ENCODE measurements at places on chromosomes 12 and 14. TPM values are rescaled to one million over a fixed set of nuclear protein-coding genes. Genes with fewer than 3 reads are reported as not detected.
A peak's percentile ranks its signal among the peaks of the same experiment; 100 is the strongest.

Gene TAS2R31
- 27.1 TPM for total RNA-seq

DNA sequence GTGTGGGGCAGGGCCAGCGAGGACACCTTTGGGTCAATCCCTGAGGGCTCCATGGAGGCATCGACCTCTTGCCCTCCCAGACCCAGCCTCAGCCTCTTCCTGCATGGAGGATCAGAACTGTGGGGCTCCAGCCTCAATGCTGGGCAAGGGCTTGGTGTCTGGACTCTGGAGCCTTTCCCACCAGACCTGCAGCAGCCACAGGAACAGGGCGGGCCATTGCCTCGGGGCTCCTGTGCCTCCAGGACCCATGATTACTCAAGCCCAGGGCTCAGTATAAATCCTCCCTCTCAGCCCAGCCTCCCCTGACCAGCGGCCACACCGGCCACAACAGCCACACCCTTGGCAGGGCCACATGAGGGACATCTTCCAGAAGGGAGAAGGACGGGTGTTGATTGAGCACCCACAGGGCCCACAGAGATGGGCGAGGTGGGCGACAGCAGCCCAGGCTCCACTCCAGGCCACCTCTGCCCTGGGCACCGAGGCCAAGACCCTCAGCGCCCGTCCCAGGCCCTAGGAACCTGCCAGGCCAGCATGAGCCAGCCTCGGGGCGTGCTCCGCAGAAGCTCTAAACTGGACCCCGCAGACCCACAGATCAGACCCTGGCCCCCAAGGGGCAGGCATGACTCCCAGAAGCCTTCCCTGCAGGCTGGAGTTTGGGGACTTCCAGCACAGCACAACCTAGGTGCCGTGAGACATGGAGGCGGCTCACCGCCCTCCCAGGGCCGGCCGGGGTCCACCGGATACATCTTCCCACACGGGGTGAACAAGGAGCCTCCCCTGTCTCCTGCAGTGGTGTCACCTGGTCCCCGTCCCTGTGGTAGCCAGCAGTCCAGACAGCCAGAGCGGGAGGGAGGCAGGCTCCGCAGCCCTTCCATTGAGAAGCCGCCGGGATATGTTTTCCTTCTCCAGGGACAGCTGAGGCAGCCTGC is 25.1 kb downstream of the NCOR2 start:
- DNase-seq = no peak

Gene CLEC7A
- 4.5 TPM for total RNA-seq

GRCh38 chr14:75375983-75376382 is 51.8 kb upstream of the JDP2 start:
- no peak for DNase-seq

DNA sequence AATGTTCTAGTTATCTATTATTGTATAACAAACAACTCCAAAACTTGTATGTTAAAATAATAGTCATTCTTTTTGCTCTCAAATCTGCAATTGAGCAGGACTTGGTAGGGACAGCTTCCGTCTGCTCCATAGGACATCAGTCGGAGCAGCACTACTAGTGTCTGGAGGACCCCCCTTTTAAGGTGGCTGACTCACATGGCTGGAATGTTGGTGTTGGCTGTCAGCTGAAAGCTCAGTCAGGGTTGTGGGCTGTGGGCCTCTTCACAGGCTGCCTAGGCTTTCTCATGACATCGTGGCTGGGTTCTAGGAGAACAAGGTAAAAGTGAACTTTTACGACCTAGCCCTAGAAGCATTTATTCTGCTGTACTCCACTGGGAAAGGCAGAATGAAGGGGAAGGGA is 160.6 kb downstream of the ANO4 start:
- no peak for DNase-seq

Gene CEBPE
- total RNA-seq = not detected

Gene TNFRSF1A
- 56.1 TPM for total RNA-seq

Gene PTPRR
- total RNA-seq = 2.7 TPM

DNA sequence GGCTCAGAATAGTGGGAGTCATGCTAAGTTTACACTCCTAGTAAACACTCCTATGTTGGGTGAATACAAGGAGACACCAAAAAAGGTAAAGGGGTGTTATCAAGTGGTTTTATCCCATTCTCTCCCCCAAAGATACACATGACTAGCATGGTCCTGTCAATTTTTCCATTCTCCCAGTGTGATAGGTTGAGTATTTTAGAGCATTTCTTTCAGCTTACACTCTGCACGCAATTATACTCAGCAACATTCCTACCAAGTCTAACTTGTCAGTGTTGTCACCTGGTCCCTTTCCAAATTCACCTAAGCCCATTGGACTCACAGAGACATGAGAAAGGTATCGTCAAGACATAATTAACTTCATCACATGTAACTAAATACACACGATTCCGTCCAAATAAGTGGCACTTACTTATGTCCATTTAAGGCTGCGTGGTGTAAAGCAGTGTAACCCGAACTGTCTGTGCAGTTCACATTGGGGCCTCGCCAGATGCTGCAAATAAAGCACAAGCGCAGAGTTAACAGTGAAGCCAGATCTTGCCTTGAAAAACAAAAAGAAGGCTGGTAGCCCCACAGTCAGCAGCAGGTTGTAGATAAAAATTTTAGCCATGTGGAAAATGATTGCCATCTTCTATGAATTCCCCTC is 159.7 kb downstream of the ANKS1B start:
- DNase-seq = no peak

DNA sequence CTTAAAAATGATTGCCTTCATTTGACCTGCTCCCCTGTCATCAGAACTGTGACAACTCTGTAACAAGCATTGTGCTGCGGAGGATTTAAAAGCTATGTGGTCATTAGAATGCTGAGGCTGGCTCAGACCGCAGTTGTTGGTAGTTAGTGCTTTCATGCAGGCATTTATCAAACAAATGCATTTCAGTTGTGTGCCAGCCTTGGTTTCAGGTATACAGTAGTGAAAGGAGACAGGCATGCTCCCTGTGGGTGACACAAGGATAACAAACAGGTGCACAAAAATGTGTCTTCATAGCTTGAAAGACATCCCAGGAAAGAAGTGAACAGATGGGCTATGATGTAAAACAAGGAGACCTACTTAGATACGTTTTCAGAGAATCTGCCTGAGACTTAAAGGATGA is 60.6 kb downstream of the MARK3 start:
- DNase-seq = no peak

- no peak for DNase-seq
Observed at GRCh38 chr12:109830267-109830666, 2.9 kb downstream of the TRPV4 start.

DNA sequence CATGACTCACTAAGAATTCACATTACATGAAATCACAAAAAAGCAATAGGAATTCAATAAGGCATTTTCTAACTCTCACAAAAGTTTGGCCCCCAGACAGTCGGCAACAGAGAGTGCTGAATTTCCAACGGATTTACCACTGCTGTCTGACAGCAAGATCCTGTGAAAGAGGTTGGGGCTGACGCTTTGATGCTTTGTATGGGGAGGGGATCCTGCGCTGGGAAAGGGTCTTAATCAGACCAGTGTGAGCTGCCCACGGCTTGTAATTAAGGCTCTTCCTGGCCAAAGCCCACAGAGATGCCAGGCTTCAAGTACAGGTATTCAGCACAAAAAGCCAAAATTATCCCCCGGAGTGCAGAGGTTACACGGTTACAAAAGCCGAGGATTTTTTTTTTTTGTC is 66.8 kb upstream of the TMCC3 start:
- DNase-seq = no peak

DNA sequence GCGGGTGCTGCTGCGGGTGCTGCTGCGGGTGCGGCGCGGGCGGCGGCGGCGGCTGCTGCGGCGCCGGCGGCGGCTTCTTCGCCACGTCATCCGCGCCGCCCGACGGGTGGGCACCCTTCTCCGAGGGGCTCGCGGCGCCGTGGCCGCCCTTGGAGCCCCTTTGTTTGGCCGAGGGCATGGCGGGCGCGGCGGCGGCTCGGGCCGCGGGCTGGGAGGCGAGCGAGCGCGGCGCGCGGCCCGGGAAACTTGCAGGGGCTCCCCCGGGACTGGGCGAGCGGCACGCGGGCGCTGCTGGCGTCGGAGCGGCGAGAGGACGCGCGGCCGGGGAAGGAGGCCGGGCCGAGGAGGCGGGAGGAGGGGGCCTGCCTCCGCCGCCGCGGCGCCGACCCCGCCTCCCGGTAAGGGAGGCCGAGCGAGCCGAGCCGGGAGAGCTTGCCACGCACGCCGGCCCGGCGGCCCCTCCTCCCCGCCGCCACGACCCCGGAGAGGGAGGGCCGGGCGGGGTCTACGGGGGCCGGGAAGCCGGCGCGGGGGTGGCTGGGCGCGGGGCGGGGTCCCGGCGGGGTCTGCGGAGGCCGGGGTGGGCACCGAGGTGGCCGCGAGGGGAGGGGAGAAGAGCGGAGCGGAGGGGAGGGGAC is at the start of gene CKAP4:
CKAP4 (minus strand) TSS at position 347 of the 638 bp plus-strand sequence; CDS start at position 178, 169 bp downstream.
- DNase-seq = no peak

DNA sequence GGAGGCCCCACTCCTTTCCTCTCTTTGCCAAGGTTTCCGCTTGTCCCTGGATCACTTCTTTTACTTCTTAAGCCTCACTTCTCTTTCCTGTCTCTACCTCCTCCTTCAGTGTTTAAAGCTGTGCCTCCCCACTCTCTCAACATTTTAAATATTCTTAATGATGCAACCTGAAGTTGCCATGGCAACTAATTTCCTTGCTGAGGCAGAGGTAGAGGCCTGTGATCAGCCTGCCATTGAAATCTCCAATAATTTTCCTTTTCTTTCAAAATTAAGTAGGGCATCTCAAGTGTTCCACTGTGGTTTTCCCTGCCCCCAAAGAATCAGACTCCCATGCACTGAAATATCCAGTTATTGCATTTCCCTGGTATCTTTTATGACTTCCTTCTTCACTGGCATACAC is 108.6 kb upstream of the VRK1 start:
- DNase-seq = no peak

- no peak for DNase-seq
Observed at GRCh38 chr12:48194799-48195201, 8.3 kb downstream of the OR10AD1 start.

GRCh38 chr14:64422756-64423155 is 34.6 kb downstream of the MTHFD1 start:
- no peak for DNase-seq

GRCh38 chr14:58574623-58575022 is 63.1 kb upstream of the DACT1 start:
- DNase-seq = no peak

Gene ANP32D
- total RNA-seq = not detected

DNA sequence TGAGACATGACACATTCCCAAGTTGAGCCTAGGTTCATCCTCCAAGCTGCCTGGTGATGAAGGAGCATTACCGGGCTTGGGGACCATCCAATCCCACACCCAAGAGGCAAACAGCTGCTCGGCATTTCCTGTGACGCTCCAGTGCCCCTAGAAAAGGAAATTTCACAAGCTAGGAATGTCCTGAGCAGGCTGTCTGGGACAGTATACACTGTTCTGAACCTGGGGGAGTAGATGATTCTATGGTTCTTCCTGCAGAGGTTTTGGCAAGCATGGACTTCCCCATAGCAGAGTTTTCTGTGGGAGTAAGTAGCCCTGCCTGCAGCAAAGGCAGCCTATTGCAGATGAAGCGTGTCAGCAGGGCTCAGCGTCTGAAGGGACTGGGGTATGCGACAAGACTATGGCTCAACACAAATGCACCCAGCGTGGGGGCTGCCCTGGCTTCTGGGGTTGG is 47.4 kb upstream of the SRSF5 start:
- no peak for DNase-seq

- DNase-seq = no peak
Observed at GRCh38 chr12:44240186-44240585, 404.3 kb downstream of the TMEM117 start.

DNA sequence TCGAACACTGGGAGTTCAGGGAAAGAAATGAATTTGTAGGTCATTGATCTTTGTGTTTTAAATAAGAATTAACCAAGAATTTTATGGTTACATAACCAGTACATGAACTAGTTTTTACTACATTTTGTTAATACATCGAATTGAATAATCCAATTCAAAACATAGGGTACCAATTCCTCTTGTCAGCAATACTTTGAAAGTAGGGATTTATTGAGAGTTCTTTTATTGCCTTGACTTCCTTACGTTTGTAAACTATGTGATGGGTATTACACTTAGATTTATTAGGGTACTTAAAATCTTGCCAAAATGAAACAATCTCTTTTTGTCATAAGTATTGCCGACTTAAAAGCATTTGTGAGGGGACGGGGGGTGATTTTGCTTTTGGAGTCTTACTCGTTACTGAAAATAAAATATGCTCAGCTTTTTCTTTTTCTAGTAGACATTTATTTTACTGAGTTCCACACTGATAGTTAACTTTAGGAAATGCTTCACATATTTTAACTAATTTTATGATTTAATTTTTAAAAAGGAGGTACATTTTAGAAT is 22.4 kb downstream of the SOCS2 start:
- no peak for DNase-seq

Gene INSM2
- 0.11 TPM for total RNA-seq

DNA sequence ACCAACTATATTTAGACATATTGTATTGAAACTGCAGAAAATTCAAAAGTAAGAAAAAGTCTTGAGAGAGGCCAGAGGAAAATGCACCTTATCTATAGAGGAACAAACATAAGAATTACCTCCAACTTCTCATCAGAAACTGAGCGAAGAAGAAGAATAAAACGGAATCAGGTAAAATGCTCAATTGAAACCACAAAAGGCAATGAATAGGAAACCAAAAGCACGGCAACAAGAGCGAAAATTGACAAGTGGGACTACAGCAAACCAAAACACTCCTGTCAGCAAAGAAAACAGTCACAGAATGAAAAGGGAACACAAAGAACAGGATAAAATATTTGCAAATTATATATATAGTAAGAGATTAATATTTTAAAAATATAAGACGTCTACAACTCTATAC is 61.9 kb upstream of the PARP11 start:
- no peak for DNase-seq

- DNase-seq = no peak
Observed at GRCh38 chr12:97299847-97300246, 162.8 kb upstream of the RMST start.

- DNase-seq = no peak
Observed at GRCh38 chr12:120180975-120181374, 13.5 kb downstream of the GCN1 start.

- DNase-seq = no peak
Observed at GRCh38 chr12:62841846-62842245, 93.1 kb downstream of the PPM1H start.

- DNase-seq = peak; percentile 76
Observed at GRCh38 chr12:121536054-121536898, 44.5 kb downstream of the KDM2B start.

GRCh38 chr14:103116636-103117035 is 6.6 kb upstream of the TNFAIP2 start:
- DNase-seq = no peak

Gene MUCL1
- total RNA-seq = not detected

DNA sequence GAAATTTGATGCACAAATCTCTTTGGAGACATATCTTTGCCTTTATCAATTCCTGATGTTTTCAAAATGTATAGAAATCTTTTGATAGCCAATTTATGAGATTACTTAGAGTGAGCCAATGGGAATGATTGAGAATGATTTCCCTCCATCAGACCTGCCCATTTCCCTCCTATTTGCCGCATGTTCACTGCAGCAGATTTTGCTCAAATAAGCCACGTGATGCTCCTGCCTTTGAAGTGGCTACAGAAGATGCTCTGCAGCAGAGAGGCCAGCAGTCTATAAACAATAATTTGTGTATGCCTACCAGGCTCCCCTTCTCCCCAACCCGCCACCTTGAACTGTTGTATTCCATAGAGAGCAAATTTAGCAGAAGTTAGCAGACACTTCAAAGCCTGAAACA is 21.9 kb downstream of the WIF1 start:
- DNase-seq = no peak

Measured in urinary bladder (tissue), 4 donors.